ENCODE measurements at places on chromosomes 13 and 19.
A peak's percentile ranks its signal among the peaks of the same experiment; 100 is the strongest.

GRCh38 chr13:29532116-29532515, 63.4 kb downstream of the SLC7A1 start:
- DNase-seq: no peak

DNA sequence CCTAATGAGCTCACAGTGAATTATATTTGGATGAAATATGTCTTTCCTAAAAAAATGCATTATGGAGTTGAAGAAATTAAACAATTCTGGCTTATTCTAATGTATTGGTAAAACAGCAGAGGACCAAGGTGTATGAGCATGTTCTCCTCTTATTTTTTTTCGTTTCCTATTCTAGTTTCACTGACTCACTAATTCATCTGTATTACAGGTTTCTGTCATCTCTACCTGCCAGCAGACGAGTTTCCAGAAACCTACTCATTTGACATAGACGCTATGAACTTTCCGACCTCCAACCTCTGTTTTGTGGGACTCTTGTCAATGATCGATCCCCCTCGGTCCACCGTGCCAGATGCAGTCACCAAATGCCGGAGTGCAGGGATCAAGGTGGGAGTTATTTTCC, 20.3 kb downstream of the ATP12A start:
- no peak for DNase-seq

GRCh38 chr13:20394506-20394905, 131.2 kb downstream of the CRYL1 start:
- no peak for DNase-seq

GRCh38 chr13:108266321-108266990, 3.1 kb upstream of the TNFSF13B start:
- DNase-seq: peak; percentile 23

DNA sequence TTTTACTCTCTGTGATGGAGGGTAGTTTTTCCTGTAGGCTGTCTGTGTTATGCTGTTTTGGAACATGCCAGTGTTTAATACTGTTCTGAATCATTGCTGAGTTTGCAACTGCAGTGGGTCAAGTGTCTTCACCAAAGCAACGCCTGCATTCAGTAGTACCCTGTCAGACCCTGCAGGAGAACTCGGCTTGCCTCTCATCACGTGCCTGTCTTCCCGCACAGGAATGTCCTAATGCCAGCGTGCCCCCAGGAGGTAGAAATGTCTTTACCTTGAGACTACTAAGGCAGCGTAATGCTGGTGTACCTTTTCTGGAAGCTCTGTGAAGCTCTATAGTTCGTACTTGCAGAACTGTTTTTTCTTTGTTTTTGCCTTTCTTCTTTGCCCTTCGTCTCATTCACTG, 42.3 kb downstream of the POLR1D start:
- no peak for DNase-seq
